GM12891 (cell line): ENCODE measurements at places on chromosomes 12 and 14.

DNA sequence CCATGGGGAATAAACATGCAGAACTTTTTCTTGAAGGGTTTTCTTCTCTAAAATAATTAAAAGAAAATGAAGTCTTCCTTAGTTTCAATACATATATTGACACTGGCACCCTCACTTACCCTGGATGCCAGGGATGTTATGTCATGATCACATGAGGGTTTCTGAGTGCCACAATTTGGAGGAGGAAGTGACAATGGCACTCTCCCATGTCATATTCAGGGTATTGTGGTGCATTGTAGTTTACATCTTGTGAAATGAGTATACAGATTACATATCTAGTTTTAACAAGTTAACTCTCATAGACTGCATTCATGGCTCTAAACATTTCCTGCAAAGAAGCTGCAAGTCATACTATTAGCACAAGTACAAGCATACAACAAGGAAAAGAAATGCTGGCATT lies 37.7 kb downstream of the CCDC177 start:
- DNase-seq: no peak

DNA sequence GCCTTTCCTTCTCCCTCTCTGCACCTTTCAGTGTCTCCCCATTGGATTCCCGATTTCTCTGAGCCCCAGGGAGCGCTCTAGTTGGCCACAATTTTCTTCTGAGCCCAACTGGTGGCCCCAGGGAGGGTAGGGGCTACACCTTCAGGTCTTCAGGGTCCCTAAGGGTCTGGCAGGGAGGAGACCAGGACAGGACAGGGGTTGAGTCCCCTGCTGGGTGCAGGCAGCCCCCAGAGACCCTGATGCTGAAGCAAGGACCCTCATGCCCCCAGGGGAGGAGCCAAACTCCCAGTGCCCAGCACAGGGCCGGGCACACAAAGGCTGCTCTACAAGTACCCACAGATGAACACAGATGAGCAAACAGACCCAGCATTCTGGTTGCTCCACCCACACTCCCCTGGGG lies 12.7 kb downstream of the FOXN4 start:
- no peak for DNase-seq

DNA sequence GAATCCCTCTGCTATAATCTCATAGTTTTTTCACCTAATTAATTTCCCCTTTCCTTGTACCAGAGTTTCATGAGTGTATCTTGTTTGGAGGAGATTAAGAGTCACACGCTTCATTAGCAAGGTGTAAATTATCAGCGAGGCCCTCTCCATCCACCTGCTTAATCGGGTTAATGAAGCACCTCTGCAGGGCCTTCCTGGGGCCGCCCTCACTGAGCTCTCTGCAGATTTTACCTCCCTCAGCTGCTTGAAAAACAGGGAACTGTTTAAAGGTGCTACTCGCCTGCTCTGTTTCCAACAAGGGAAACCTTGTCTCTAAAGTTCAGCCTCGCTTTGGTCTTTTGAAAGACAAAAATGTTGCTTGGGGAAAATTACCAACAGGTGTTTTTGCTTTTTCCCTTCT lies 35.8 kb downstream of the OTX2 start:
- DNase-seq: no peak

- no peak for DNase-seq
These were observed 118.8 kb downstream of the FSCB start for GRCh38 chr14:44388306-44388705.

DNA sequence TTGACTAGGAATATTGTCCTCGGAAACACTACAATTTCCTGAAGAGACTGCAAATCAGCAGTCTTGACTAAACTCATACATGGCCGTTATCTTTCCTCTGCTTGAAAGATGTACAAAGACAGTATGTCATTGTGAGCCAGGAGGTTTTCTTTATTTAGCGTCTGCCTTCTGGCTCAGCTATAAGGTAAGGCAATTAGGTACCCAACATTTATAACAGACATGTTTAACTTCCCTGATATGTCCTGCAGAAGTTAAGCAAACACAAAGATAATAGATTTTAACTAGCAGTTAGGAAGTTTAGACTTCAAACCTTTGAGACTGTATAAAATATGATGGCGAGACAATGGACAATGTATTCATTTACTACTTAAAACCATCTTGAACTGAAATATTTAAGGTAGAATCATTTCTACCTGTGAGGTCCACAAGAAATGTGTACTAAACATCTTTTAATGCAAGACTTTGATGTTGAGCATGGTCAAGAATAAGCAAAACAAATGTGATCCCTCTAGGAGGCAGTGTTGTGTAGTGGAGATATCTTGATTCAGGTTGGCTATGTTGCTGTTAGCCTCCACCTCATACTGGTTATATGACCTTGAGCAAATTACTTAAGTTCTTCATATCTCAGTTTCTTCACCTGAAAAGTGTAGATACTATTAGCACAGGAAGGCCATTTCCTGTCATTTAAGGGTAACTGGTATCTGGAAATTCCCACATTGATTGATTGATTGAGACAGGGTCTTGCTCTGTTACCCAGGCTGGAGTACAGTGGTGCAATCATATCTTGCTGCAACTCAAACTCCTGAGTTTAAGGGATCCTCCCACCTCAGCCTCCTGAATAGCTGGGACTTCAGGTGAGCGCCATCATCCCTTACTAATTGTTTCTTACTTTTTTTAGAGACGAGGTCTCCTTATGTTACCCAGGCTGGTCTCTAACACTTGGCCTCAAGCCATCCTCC lies 96.3 kb upstream of the EEA1 start:
- DNase-seq: no peak

DNA sequence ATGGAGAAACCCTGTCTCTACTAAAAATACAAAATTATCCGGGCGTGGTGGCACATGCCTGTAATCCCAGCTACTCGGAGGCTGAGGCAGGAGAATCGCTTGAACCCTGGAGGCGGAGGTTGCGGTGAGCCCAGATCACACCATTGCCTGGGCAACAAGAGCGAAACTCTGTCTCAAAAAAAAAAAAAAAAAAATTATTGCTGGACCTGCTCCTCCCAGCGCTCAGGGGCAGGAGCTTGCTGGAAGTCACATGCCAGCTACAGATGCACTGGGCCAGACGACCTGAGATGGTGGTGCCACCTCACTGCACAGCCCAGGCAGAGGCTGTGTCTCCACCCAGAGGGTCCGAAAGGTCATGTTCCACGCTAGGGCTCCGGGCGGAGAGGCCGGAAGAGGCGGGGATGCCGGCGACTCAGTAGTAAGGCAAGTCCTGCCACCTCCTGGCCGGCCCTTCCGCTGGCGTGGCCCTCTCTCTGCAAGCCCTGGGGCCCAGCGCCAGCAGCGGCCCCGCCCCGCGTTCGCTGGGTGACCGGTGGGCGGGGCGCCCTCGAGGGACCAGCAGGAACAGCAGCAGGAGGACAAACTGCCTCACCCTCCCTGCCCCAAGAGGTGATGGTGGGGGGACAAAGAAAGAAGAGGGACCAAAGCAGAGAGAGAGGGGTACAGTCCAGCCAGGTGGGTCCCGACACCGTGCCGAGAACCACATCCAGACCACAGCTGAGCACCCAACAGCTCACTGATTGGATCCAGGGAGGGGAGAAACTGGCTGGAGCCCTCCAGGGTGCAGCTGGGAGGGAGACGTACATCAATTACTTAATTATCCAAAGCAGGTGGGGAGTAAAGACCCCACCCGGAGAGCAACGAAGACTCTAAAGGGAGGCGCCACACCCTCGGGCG lies 3.6 kb upstream of the RHOF start:
- DNase-seq: no peak

- DNase-seq: no peak
These were observed 8.7 kb upstream of the GALNT6 start for GRCh38 chr12:51399891-51400290.

GRCh38 chr12:92158796-92159439 lies 13.3 kb upstream of the BTG1 start:
- DNase-seq: no peak

DNA sequence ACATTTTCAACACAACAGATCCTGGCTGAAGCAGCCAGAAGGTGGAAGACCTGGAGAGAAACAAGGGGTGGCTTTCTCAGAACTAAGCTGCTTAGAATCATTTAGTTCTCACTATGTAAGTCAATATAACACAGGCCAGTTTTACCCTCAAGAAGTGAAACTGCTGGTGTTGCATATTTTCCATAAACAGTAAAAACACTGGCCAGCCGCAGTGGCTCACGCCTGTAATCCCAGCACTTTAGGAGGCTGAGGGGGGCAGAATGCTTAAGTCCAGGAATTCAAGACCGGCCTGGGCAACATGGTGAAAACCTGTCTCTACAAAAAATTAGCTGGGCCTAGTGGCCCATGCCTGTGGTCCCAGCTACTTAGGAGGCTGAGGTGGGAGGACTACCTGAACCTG lies 11.6 kb downstream of the STX2 start:
- no peak for DNase-seq

- DNase-seq: no peak
These were observed 22.4 kb downstream of the PROX2 start for GRCh38 chr14:74853581-74853980.

DNA sequence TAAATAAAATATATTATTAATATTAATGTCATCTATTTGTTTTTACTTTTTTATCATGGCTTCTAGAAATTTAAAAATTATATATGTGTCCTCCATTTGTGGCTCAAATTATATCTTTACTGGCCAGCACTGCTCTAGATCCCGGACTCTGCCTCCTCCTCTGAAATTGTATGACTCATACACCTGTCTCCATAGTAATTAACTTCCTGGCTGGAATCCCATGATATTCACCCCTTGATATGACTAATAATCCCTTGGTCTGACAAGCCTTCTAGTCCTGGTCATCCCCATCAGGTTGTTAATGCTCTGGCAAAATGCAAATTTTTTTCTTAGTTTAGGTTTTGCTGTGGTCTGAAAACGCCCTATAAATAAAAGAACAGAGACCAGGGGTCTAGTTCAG lies 116.2 kb downstream of the BMP4 start:
- no peak for DNase-seq
